NCI-H1092 treated with DMSO at 0.1 percent for 48 hours (cell line): ENCODE measurements at places on chromosomes 16 and 17.

DNA sequence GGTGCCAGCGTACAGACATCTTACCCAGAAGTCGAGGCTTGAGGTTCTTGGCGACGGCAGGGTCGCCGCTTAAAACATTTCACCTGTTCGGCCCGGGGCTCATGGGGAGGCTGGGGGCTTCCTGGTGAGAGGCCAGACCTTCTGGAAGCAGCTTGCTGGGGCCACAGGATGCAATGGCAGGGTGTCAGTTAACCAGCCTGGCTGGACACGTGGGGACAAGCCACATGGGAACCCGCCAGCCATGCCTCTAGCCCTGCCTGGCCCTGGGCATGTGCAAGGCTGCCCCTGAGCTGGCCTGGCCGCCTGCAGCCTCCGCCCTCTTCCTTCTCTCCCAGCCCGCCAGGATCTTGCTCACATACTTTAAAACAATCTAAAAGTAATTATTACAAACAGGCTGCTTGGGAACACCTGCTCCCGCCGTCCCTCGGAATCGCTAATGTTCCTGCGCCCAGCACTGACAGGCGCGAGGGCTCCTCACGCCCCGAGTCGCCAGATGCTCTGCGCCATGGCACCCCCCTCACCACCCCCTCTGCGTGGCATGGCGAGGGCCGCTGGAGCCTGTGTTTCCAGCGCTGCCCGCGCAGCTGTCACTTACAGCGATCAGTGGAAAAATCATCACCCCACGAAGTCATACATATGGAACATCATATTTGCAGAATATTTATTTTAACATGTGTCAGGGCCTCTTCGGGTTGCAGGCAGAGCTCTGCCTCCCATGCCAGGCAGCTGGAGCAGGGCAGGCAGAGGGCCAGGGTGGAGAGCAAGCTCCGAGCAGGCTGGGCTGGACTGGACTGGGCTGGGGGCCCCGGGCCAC is 188.7 kb upstream of the GSE1 start:
- DNase-seq: peak; percentile 71

DNA sequence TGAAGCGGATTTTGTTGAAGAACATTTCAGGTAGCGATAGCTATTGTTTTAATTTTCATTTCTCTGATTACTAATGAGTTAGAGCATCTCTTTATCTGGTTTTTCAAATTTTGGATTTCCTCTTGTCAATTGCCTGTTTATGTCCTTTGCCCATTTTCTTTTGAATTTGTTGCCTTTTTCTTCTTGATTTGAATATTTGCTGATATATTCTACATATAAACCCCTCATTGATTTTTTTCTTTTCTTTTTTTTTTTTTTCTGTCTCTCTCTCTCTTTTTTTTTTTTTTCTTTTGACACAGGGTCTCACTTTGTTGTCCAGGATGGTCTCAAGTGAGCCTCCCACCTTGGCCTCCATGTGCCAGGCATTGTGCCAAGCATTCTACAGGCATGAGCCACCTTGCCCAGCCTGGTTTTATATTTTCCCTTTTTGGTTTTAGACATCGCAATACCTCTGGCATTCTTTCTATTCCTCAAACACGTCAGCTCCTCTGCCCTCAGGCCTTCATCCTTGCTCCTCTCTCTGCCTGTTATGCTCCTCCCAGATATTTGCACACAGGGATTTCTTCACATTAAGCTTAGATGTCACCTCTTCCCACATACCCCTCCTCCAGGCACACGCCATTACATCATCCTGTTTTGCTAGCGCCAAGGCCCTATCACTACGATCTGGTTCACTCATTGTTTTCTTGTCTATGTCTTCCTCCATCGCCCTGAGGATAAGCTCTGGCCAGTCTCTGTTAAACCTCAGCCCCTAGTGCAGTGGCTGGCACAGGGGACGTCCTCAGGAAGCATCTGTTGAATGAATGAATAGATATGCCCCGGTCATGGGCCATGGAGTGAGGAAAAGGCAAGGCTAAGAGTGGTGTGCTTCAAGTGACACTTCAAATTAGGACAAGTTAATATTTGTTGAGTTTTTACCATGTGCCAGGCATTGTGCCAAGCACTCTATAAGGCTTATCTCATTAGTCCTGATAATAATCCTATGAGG is 8.6 kb downstream of the SARM1 start:
- DNase-seq: no peak

GRCh38 chr16:50442221-50442620 is 73.4 kb upstream of the BRD7 start:
- no peak for DNase-seq

GRCh38 chr16:30535106-30535776 is 583 bp upstream of the ZNF747 start:
- no peak for DNase-seq

- DNase-seq: no peak
These were observed 1000.4 kb downstream of the CDH11 start for GRCh38 chr16:64121473-64121872.

DNA sequence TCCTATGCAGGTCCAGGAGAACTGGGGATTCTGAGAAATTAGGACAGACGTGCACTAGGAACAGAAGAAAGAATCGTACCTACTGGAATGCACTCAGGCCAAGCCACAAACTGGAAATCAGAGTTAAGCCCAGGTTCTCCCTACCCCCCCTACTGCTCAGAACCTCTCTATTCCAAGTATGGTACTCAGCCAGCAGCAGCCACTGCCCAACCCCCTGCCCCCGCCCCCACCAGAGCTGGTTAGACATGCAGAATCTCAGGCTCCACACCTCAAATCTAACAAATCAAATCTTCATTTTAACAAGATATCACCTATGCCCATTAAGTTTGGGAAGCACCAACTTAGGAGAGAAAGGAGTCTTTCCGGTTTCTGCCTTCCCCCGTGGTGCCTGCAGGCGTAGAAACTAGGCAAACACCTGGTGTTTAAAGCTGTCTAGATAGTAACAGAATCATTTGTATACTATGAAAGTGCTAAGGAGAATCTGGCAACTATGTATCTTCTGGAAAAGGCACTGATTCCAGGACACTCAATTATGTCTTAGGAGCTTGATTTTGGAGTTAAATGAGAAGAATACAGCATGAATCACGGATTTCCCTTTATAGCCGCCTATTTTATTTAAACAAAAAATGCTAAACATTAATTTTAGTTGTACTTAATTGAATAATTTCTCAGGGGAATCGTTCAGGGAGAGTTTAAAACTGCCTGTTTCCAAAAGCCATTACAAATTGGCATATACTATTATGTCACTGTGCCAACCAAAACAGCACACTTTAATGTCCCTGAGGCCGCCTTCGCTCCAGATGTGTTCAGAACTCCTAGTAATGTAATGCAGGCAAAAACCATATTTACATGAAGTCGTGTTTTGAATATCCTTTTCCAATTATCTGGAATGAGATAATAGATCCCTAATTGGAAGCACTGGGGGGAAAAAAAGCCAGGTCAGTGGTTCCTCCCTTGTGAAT is 166.5 kb downstream of the STX8 start:
- DNase-seq: no peak

DNA sequence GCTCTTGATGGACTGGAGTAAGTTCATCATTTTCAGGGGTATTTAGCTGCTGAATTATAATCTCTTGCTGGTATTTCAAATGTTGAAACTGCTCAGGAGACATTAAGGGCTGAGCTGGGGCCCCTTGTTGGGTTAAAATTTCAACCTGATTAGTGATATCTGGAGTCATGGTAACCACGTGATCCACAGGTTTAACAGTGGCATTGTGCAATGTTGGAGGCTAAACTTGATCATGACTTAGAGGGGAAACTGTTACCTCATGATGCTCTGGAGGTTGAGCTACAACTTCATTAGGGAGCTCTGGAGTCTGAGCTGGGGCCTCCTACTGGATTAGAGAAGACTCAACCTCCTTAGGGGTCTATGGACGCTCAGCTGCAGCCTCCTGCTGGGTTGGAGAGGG is 17.2 kb upstream of the MPP2 start:
- DNase-seq: no peak

DNA sequence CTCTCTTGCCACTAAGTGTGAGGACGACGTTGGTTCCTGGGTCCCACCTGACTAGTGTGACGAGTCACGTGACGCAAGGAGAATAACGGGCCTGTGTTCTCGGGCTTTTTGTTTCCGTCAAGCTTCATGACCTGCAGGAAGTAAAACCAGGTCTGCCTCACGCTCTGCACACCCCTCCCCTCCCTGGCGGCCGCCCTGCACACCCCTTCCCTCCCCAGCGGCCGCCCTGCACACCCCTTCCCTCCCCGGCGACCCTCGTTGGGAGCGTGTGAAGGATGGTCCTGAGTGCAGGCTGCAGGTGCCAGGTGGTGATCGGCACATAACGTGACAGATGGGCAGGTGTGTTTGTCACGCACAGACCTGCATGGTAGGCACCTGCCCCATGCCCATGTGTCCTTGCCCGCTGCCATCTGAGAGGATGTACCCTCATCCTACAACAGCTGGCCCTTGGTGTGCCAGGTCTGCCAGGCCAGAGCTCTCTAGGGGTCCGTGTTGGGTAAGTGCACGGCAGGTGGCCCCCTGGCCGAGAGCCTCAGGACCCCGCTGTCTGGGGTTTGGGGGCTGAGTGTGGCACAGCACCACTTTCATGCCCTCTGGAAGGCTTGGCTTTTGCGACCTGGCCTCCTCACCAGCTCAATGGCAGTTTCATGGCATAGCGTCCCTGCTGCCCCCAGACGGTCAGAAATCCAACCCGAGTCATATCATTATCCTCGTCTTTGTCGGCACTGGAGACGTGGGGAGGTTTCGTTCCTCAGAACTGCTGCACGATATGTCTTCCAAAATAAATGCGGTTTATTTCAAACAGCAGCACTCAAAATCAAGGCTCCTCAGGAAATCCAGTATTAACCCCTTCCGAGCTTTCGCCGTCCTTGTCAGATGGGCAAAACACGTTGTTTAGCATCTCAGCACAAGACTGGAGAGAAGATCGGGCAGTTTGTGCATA is 191.8 kb upstream of the CHMP6 start:
- no peak for DNase-seq

DNA sequence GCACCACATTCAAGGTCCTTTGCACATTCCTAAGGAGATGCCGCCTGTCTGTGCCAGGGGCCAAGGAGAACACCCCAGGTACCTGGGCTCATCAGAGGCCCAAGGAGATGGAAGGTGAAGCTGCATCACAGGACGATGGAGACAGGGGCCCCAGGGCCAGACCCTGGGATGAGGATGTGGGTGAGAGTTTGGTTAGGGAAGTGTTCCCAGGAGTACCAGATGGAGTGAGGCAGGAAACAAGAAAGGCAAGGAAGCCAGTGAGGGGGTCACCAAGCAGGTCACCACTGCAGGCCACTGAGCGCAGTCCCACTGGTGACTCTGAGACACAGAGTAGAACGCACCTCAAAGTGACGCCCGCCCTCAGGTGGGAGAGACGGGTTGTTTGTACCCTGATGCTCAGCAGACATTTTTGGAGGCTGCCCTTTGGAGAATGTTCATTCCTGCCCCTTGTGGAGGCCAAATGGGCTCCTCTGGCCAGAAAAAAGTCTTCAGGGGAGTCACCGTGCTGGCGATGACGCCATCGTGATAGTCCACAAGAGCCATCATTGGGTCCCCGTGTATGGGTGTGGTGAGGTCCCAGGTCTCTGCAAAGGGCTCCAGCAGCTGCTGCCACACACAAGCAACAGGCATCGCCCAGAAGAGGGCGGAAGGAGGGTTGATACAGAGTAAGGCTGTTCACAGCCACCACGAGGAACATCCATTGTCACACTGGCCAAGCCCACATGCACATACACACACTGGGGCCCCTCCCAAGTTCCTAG is 57.5 kb downstream of the BEAN1 start:
- DNase-seq: no peak

DNA sequence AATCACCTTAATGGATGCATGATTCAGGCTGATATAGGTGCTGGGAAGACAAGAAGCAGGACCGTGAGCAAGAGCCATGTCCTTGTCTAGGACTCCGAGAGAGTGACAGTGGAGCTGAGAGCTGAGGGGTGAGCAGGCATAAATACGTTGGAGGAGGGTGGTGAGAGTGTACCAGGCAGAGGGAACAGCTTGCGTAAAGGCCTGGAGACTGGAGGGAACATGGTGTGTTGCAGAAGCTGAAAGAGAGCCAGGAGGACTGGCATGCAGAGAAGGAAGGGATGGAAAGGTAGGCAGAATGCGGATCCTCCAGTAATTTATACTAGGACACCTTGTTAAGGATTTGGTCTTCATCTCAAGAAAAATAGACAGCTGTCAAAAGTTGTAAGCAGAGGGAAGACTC is 653.2 kb downstream of the HS3ST4 start:
- no peak for DNase-seq

DNA sequence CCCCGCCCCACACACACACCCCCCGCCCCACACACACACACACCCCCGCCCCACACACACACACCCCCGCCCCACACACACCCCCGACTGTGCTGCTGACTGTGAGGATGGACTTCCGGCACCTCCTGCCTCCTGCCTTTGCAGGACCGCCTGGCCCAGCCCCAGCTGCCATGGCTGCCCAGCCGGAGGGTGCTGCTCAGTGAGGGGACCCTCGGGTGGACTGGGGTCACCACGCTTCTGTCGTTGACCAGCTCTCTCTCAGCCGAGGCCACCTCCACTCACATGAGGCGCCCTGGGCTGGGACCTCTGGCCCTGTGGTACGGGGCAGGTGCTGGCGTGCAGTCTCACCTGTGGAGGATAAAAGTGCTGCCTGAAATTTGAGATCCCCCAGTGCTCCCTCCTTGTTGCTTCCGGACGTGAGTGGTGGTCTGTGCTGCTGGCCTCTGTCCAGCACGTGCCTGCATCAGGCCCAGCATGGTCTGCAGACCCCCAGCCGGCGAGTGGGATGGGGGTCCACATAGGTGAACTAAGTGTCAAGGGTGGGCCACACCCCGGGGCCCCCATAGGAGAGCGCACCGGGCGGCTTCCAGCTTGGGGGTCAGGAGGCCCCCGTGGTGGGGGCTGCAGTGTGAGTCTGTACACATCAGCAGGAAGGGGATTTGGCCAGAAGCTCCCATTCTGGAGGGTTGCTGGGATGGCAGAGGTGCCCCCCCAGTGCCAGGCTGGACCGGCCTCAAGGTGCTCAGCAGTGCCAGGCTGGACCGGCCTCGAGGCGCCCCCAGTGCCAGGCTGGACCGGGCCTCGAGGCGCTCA is 11.2 kb downstream of the METRNL start:
- DNase-seq: no peak

- no peak for DNase-seq
These were observed 77.1 kb downstream of the NXN start for GRCh38 chr17:902463-902862.

- DNase-seq: no peak
These were observed 6.3 kb upstream of the WDR59 start for GRCh38 chr16:74991268-74991592.
